ENCODE measurements at places on chromosomes 16 and 17. TPM values are rescaled to one million over a fixed set of nuclear protein-coding genes. Genes with fewer than 3 reads are reported as not detected.

- DNase-seq = peak; percentile 75
Observed at GRCh38 chr17:29140631-29141513, 39.3 kb downstream of the MYO18A start.

DNA sequence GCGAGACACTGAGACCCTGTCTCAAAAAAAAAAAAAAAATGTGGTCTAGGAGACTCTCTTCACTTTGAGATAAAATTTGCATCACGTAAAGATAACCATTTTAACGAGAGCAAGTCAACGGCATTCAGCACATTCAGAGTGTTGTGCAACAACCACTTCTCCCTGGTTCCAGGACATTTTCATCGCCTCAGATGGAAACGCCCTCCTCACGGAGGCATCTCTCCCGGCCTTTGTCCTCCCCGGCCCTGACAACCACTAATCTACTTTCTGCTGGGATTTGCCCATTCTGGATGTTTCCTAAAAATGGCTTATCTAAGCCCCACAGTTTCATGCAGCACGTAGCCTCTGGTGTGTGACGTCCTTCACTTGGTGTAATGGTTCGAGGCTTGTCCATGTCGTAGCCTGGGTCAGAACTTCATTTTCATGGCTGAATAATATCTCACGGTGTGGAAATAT lies 6.4 kb upstream of the NPRL3 start:
- no peak for DNase-seq

DNA sequence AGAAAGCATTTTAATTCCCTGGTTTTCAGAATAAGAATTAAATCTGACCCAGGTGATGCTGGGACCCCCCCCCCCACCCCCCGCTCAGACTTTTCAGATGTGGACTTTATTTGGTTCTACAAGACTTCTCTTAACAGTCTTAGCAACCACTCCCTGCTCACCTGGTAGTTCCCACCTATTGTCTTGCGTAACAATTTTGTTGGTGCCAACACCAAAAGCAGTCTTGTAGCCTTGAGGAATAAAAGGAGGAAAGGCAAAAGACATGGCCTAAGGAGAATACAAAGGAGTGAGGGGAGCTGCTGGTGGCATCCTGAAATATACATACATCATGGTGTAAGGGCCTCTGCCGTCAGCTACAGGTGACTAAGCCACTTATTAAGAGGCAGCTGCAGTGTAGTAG lies 5.0 kb downstream of the TTLL6 start:
- no peak for DNase-seq

- DNase-seq = no peak
Observed at GRCh38 chr17:10127819-10128425, 70.5 kb downstream of the GAS7 start.

The EPN3 gene
- total RNA-seq = not detected

DNA sequence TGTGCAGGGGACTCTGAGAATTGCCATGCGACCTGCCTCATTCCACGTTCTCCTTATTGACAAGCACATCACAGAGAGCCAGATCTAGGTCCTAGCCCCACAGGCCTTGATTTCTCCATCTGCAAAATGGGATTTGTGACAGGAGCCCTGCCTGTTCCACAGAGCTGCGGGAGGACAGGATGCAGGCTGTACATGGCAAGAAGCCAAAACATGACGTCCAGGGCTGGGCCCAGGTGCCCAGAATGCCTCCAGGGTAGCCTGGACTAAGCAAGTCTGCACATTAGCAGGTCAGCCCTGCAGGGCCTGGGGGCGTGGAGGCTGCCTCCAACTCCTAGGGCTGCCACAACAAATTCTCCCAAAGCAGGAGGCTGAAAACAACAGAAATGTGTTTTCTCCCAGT lies 235.7 kb upstream of the SDK2 start:
- DNase-seq = no peak

- no peak for DNase-seq
Observed at GRCh38 chr17:38620551-38621277, 15.0 kb upstream of the SRCIN1 start.

- DNase-seq = peak; percentile 64
Observed at GRCh38 chr17:7836596-7837407, 2.8 kb downstream of the KDM6B start.

DNA sequence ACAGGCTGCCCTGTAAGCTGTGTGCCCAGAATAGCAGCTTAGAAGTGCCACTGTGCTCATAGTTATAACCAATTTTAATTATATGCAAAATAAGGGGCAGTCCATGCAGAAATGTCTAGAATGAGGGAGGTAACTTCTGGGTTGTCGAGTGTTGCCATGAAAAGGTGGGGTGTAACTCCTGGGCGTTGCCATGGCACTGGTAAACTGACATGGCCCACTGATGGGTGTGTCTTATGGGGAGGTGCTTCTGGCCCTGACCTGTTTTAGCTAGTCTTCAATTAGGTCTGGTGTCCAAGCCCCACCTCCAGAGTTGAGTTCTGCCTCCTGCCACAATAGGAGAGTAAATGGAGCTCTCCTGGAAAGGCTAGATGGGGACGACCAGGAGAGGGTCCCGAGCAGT lies 120.6 kb downstream of the SALL1 start:
- DNase-seq = no peak

DNA sequence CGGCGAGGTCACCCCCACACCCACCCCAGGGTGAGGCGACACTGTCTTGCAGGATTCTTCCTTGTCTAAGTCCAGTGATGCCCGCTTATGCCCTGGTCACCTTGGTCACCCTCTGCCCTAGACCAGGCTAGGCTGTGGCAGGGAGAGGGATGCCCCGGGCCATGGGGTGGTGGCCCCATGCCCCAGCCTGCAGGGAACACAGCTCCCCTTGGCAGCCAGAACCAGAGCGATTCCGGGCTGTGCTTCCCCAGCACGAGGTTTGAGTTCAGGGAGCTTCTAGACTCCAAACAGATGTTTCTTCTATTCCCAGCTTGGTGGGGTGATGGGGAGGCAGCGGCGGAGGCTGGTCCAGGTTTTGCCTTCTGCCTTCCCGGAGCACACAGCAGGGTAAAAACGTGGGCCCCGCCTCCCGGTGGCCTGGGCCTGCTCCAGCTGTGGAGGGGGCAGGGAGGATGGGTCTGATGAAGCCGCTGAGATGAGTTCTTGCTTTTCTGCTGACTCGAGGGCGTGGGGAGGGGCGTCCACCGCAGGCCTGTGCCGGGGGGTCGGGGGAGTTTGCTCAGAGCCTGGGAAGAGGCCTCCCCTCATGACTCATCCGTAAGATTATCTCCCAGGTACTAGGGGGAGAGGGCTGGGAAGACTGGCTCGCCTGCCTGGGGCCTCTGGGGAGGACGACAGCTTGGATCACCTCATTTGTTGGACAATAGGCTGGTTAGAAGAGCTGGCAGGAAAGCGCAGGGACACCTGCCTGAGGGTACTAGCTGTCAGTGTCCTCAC lies 15.4 kb downstream of the SMTNL2 start:
- no peak for DNase-seq

DNA sequence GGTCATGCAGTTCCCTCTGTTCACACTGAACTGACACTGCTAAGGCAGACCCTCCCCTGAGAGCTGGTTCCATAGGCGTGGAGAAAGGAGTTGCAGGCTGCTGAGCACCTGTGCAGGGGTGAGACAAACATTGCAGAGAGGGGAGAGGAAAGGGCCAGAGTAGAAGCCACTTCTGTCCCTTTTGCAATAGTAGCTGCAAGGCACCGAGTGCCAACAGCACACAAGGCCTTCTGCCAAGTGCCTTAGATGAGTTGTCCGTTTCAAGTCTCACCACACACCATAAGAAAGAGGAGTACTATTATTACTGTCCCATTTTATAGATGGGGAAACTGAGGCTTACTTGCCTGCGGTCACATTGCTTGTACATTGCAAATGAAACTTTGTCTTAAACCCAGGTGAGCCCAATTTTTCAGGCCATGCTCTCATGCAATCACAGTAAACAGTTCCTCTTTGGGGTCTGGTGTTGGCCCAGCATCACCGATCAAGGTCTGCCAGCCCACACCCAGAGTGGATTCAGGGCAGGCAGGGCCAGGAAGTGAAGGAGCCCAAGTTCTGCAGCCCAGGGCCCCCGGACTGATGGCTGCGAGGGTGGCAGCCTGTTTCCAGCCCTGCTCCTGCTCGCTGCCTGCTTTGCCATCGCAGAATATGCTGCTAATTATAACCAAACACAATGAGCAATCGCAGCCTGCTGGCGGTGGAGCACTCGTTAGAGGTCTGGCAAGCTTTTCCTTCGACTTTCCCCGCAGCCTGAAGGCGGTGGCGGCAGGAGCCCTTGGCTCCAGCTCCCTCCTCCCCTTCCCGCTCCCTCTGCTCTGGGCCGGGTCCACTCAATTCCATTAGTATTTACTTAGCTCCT lies 36.8 kb upstream of the DYNLL2 start:
- no peak for DNase-seq

GRCh38 chr16:14070555-14070876 lies 603 bp upstream of the MRTFB start:
- DNase-seq = no peak

The FBXW10 gene
- total RNA-seq = not detected

DNA sequence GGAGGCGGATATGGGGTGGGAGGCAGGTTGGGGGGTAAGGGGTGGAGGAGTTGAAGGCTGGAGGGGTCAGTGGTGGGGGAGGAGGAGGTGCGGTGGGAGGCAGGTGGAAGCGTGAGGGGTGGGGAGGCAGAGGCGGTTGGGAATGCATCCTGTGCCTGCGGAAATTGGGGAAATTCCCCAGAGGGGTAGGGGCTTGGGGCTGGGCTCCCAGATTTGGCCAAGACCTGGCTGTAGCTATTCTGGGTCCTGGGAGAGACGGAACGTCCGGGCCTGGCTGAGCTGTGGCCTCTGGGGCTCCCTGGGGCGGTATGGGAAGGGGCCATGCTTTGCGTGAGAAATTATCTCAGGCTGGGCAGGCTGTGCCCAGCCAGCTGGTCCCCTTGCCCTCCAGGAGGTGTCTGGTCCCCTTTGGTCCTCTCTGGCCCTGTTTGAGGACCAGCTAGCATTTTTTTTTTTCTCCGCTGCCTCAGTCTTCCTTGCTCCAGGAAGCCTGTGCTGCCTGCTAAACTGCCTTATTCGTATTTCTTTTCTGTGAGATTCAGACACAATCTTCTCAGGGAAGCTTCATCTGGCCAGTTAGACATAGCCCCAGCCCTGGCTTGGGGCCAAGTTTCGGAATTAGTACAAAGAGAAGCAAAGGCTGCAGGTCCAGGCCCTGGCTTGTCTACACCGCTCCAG lies 7.3 kb upstream of the TRPV2 start:
- DNase-seq = peak; percentile 65

GRCh38 chr16:87874639-87875427 lies 5.5 kb upstream of the SLC7A5 start:
- no peak for DNase-seq

DNA sequence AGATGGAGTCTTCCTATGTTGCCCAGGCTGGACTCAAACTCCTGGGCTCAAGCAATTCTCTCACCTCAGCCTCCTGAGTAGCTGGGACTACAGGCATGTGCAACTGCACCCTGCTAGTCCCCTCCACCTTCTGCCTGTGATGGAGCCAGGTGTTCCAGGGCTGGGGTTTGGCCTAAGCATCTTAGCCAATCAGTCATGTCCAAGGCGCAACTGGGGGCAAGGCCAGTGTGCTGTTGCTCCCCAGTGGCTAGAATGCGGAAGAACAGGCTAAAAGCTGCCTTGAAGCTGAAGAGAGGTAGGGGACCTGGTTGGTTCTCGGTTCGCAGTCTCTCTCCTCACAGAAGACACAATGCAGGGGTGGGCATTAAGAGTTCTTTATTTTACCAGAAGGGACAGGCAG lies 18.6 kb downstream of the FLOT2 start:
- no peak for DNase-seq

DNA sequence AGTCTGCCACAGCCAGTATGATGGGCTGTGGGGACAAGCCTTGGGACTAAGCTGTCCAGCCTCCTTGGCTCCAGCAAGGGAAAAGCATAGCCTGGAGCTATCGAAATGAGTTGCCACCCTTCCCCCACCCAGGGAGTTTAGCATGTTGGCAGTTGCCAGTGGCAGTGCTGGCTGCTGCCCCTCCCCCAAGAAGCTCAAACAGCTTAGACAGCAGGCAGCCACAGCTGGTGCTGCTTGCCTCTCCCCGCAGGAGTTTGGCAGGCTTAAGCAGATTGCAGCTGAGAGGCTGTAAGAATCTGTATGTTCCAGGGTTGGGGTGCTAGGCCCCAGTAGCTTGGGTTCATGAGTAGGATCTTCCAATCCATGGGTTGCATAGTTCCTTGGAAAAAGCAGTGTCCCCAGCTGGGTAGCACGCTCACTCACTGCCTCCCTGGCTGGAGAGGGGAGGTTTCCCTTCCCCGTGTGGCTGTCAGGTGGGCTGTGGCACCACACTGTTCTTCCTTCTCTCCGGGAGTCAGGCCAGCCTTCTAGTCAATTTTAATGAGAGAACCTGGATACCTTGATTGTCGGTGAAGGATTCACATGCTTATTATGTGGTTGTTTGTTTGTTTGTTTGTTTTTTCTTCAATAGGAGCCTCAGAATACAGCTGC lies 506.1 kb downstream of the CDH11 start:
- DNase-seq = no peak

The KRTAP16-1 gene
- not detected for total RNA-seq

- DNase-seq = no peak
Observed at GRCh38 chr16:26453215-26453614, 613.5 kb upstream of the C16orf82 start.

DNA sequence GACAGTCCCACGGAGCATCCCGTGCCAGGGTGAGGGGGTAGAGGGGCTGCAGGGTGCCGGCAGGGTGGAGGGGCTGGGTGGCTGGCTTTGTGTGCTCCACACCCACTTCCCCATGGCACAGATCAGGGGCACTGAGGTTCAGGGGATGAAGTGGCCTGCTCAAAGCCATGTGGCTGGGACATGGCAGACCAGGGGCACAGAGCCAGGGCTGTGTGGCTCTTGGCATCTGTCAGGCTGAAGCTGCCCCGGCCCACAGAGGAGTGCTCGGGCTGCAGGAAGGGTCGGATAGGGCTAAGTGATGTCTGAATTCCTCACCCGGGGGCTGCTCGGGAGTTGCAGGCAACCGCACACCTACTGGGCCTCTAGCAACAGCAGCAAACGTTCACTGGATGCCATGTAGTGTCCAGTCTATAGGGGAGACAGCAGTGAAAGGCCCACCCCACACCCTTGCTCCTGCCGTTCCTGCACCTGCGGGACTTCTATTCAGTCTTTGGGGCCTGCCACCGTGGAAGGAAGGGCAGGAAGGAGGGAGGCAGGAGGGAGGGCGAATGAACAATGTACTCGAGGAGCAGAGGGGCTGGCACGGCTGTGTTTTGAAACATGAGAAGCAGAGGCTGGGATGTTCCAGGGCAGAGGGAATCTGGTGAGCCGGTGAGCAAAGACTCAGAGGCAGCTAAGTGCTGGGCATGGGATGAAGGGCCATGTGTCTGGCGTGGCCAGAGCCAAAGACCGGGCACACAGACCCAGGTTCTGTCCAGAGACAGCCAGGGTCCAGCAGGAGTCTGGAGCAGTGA lies 15.1 kb downstream of the SLC5A10 start:
- no peak for DNase-seq
